ENCODE measurements at places on chromosomes 12 and 14.

DNA sequence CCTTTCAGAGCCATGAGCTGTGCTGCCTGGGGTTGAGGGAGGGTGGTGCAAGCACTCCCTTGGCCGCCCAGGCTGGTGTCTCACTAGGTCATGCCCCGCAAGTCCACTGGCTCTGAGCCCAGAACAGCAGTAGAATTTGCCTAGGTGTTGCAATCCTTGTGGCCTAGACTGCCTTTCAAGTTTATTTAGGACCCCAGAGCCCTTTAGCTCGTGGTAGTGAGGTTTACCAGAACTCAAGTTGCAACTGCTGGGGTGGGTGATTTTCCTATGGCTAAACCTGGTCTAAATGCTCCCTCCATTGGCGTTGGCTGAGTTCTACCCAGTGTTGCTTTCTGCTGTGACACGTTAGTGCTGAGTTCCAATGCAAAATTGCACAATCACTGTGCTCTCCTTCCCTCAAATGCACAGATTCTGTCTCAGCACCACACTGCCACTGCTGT is 287.2 kb downstream of the BCAT1 start:
- no peak for DNase-seq

- DNase-seq: no peak
These were observed 26.0 kb downstream of the ZNF664 start for GRCh38 chr12:123998991-123999359.

DNA sequence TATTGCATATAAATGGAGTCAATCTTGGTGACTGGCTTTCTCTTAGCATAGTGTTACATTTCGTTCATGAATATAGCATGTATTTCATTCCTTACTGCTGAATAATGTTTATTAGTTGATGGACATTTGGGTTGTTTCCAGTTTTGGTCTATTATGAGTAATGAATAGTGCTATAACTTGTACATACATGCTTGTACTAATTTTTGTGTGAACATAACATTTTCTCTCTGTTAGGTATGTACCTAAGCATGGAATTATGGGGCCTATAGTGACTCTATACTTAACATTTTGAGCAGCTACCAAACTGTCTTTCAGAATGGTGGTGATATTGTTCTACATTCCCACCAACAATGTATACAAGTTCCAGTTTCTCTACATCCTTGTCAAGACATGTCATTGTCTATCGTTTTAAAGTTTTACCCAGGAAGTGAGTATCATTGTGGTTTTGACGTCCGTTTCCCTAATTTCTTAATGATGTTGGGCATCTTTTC is 23.1 kb downstream of the ATP2A2 start:
- no peak for DNase-seq

DNA sequence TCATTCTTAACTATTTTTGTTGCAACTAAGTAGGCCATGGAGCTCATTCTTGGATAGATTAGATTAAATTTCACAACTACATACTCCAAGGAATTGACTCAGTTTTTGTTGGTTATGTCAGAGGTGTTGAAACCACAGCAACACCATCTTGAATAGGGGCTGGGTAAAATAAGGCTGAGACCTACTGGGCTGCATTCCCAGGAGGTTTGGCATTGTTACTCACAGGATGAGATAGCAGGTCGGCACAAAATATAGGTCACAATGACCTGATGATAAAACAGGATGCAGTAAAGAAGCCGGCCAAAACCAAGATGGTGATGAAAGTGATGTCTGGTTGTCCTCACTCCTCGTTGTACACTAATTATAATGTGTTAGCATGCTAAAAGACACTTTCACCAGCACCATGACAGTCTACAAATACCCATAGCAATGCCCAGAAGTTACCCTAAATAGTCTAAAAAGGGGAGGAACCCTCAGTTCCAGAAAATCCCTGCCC is 20.9 kb downstream of the DMAC2L start:
- DNase-seq: no peak

GRCh38 chr12:53805791-53806190 is 54.0 kb upstream of the CISTR start:
- DNase-seq: no peak

GRCh38 chr12:119710374-119710964 is 42.5 kb downstream of the PRKAB1 start:
- DNase-seq: no peak

DNA sequence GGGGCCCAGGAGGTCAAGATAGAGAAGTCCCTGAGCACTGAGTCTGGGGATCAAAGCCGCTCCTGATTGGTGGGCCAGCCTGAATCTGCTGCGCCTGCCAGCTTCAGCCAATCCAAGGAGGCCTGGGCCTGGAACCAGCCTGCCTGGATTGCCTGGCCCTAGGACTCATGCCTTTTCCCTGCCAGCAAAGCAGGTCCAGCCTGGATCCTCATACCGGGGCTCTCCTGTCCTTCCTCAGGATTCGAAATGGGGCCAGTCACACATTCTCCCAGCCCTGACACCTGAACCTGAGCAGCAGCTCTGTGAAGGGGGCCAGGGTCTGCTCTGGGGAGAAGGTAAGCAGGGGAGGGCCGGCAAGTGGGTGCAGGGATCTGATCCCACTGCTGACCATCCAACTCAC is 81.9 kb downstream of the NINJ2 start:
- no peak for DNase-seq

DNA sequence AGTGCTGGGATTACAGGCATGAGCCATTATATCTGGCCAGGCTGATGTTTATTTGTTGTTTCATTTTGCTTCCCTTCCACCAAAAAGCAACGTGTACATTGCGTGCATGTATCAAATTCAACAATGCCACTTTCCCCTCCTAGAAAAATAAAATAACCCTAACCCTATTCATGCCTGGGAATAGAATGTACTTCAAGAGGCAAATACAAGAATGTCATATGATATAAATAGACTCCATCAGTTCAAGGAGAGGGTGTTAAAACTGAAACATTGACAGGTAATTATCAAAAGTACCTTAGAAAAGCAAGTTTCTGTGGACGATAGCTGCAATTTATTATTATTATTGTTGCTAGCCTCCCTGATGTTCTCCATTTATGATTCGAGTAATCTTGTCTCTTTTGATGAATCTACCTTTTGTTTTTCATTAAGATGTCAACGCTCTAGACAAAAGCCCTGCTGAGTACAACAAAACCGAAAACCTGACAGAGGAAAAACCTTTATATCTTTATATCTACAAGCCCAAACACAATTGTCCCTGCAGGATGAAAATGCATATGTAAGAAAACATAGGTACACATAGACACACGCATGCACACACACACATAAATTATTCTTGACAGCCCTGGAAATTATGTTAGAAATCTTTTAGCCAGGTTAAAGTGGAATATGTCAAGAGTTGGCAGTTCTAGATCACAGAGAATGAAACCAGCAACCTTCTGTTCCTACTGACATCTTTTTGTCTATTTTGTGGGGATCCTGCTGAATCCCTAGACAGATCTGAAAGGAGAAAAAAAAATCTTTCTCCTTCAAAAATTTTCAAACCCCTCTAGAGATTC is 98.9 kb downstream of the BTG1 start:
- no peak for DNase-seq

DNA sequence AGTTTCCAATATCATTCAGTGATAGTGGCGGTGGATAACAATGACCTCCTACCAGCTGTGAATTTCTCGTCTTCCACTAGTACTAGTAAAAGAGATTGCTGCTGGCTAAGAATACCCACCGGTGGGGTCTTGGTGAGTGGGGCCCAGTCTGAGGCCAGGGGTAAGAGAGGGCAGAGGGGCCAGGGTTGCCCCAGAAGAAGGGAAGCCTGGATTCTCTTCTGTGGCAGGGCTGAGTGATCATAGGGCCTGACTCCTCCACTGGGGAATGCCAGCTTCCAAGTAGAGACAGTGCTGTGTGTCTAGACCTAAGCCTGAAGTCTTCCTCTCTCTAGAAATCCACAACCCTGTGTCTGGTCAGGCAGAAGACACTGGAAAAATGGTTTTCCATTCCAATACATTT is 5.8 kb upstream of the TMEM63C start:
- DNase-seq: no peak

- DNase-seq: no peak
These were observed at the start of gene SERPINA5 for GRCh38 chr14:94581127-94581999. SERPINA5 (plus strand) TSS chr14:94581426; CDS start chr14:94587363, 5,937 bp downstream.

DNA sequence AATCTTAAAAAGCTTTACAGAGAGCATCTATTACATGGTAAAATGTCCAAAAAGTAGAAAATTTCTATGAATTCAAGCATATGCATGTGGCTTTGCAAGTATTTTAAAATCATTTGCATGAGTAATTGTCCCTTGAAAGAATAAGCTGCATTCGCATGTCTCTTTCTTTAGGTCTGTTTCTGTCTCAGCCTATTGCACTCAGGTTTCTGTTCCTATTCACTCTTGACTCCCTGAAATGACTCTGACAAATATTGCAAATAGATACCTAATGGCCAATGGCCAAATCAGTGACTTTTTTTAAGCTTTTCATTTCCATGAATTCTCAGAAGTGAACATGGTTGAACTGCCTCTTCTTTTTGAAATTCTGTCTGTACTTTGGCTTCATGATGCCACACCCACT is 6.4 kb upstream of the TTC8 start:
- no peak for DNase-seq

DNA sequence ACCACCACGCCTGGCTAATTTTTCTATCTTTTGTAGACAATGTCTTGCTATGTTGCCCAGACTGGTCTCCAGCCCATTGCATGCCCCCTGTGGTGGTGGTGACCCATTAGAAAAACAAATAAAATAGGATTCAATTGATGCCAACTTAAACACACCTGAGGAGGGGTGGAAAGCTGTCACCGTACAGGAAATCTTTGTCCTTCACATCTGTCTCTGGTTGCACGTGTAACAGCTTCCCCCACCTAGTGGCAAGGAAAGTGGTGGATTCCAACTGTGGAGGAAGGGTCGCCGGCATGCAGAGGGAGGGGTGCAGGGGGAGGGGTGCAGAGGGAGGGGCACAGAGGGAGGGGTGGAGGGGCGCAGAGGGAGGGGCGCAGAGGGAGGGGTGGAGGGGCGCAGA is 26.1 kb upstream of the GPR68 start:
- no peak for DNase-seq

- no peak for DNase-seq
These were observed 87.4 kb downstream of the OTOGL start for GRCh38 chr12:80186727-80187217.

DNA sequence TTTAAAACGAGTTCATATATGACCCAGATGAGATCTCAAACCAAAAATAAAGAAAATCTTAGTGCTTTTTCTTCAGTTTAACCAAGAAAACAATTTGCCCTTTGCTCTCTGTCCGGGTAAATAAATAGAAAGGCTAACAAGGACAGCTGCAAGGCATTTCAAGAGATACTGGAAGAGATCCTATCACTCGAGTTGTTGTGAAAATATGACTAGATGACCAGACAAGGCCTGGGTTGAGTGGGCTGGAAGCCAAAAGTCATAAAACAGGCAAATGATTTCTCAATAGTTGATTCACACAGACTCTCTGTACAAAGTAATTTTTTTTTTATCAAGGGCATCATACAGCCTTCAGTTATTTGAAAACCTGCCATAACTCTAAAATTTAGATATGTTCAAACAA is 55.9 kb upstream of the AVPR1A start:
- no peak for DNase-seq

- DNase-seq: no peak
These were observed 409.2 kb downstream of the IPO8 start for GRCh38 chr12:30286345-30286926.

- no peak for DNase-seq
These were observed 16.4 kb downstream of the ACVRL1 start for GRCh38 chr12:51923506-51924365.

DNA sequence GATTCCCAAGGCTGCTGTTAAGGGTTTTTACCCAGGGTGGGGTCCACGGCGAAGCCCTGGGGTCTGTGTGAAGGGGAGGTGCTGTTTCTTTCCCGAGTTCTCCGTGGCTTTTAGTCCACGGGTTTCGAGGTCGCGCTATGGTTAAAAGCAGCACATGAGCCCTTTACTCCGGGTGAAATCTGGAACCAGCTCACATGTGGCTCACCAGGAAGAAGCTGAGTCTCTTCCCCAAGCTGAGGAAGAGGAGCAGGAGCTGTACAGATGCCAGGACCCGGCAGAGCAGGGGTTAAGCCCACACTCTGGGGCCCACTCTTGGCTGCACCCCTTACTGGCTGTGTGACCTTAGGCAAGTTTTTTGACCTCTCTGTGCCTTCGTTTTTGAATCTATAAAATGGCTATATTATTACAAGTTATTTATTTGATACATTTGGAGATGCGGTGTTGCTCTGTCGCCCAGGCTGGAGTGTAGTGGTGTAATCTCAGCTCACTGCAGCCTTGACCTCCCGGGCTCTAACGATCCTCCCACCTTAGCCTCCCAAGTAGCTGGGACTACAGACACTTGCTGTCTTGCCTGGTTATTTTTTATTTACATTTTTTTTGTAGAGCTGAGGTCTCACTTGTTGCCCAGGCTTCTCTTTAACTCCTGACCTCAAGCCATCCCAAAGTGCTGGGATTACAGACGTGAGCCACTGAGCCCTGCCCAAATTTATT is 266.3 kb downstream of the AACS start:
- DNase-seq: no peak

- DNase-seq: no peak
These were observed 272.9 kb downstream of the NUAK1 start for GRCh38 chr12:105865886-105866285.

DNA sequence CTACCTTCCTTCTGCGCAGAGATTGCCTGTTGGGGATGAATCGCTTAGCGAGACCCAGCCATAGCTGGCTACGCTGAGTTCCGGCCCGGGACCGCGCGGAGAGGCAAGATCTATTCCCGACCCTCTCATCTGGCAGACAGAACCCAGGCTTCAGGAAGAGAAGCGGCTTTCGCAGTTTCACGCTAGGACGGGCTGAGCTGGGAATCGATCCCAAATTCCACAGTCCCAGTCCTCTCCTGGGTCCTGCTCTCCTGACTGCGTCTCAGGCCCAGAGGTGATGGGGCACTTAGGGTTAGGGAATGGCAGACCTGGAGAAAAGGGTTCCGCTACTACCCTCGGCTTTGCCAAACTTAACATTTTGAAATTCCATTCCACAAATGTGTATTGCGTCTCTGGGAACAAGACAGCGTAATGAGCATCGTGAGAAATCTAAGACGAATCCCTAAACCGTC is 2.8 kb downstream of the PTPN21 start:
- no peak for DNase-seq

GRCh38 chr14:89107626-89108025 is 283.2 kb downstream of the TTC8 start:
- DNase-seq: peak; percentile 82

GRCh38 chr12:98374007-98374406 is 141.4 kb upstream of the TMPO start:
- no peak for DNase-seq

GRCh38 chr12:95214466-95214865 is 2.8 kb downstream of the FGD6 start:
- no peak for DNase-seq

DNA sequence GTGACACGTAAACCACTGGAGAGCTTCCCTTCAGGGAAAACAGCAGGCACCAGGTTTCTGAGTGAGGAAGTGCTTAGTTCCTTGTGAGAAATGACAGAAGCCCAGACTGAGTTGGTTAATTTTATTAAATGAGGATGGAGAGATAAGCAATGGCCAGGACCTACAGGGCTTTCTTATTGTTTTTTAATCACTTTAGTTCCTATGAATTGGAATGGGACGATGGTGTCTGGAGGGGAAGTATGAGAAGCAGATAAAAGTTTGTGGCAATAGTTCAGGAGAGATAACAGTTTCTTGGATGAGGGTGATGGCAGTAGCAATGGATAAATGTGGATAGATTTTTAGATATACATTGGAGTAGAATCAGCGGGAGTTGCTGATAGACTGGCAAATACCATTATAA is 86.5 kb upstream of the PTPRR start:
- no peak for DNase-seq
